ENCODE measurements at places on chromosomes 3 and 15.

- DNase-seq: no peak
Measured at GRCh38 chr3:44424758-44425157, 52.7 kb downstream of the ZNF445 start.

- no peak for DNase-seq
Measured at GRCh38 chr3:45272828-45273470, 46.9 kb upstream of the TMEM158 start.

DNA sequence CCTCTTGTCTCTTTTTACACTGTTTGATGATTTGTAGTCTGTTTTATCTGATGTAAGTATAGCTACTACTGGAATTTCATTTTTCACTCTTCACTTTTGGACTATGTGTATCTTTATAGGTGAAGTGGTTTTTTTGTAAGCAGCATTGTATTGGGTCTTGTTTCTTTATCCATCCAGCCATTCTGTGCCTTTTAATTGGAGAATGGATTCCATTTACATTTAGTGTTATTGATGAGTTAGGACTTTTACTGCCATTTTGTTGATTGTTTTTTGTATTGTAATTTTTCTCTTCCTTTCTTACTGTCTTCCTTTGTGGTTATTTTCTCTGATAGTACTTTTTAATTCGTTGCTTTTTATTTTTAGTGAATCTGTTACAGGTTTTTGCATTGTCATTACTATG, 54.5 kb downstream of the RNF13 start:
- DNase-seq: no peak

DNA sequence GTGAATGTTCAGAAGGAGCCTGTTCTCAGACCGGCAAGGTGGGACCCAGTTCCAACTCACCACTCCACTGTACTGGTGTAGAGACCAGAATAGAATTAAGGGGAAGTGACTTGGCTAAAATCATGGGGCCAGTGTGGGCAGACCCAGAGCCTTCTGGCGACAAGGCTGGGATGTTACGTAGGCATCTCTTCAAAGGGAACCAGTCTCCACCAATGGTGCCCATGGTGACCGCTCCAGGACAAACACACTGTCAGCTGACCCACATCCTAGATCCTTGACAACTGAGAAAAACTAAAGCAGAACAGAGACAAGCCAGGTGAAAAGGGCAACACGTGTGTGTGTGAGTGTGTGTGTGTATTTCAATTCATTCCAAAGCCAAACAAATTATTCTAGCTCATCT, 321.7 kb upstream of the FRG2C start:
- no peak for DNase-seq

DNA sequence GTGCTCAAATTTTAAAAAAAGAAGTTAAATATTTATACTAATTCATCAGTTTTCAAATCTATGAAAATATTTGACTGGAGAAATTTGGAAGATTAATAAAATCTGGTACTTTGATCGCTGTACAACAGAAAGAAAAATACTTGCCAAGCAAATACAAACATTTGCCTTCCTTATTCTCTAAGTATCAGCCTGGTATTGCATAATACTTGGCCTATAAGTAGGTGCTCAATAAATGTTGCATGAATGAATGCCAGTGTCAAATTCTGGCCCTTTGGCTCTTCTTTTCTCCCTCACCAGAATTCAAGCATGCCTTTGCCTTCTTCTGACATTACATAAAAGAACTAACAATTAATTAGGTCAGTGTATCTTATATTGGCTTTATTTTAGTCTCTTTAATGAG, 601.7 kb upstream of the GBE1 start:
- DNase-seq: no peak

DNA sequence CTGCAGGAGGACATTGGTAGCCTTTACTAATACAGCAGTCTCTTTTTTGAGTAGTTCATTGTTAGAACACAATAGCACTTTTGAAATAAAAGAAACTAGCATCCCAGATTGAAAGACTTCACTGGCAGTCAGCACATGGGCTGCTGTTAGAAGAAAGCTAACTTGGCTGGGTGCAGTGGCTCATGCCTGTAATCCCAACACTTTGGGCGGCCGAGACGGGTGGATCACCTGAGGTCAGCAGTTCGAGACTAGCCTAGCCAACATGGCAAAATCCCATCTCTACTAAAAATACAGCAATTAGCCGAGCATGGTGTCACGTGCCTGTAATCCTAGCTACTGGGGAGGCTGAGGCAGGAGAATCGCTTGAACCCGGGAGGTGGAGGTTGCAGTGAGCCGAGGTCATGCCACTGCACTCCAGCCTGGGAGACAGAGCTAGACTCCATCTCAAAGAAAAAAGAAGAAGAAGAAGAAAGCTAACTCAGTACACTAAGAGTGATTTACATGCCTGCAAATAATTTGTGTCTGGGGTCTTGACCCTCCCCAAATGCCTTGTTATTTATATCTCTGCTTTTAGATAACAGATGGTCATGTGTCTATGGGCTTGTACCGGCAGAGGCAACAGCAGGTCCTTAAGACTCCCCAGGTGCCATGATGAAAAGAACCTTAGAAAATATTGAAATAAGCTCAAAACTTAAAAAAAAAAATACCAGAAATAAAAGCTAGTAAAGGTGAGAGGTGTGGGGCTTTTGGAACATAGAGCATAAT, 9.7 kb downstream of the TPM1 start:
- no peak for DNase-seq

GRCh38 chr3:172204716-172205115, 165.3 kb downstream of the FNDC3B start:
- no peak for DNase-seq

GRCh38 chr3:16411441-16411840, 102.1 kb downstream of the RFTN1 start:
- no peak for DNase-seq

DNA sequence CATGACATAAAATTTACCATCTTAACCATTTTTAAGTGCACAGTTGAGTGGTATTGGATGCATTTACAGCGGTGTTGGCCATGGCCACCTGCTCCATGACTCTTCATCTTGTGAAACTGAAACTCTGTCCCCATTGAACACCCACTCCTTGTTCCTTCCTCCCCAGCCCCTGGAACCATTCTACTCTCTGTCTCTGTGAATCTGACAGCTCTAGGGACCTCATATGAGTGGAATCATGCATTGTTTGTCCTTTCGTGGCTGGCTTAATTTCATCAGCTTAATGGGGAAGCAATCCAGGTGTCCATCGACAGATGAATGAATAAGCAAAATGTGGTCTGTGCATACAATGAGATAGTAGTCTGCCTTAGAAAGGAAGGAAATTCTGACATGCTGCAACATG, 42.5 kb downstream of the PLXNA1 start:
- DNase-seq: no peak

DNA sequence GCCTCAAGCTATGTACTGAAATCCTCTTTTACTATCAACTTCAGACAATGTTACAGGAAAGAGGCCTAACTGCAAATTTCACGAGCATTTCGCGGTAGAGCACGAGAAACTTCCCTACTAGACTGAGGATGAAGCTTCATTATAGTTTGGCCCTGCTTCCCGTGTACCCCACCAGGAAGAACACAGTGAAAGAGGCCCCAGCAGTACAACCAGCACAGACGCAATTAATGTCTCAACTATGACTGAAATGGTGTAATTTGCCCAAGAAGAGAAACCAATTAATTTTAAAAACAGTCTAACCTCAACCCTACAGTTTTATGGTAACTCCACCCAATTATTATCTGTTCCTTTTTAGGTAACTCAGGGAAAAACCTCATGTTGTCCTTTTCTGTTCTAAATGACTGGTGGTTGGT, 12.1 kb downstream of the CHSY1 start:
- no peak for DNase-seq

Data from activated CD4-positive, alpha-beta T cell treated with anti-CD3 and anti-CD28 coated beads for 4 hours (primary cell).